ENCODE measurements at places on chromosomes 3 and 15. TPM values are rescaled to one million over a fixed set of nuclear protein-coding genes. Genes with fewer than 3 reads are reported as not detected.

Gene STRA6
- not detected for total RNA-seq

Gene CIB1
- 183 TPM for total RNA-seq

Gene GNAT1
- total RNA-seq: 0.10 TPM

Gene SST
- total RNA-seq: not detected

Gene PLA2G4F
- not detected for total RNA-seq

Gene CYP1A2
- total RNA-seq: not detected

Gene CYP8B1
- not detected for total RNA-seq

Gene P2RY12
- total RNA-seq: 19.8 TPM

Gene TMEM40
- 2.8 TPM for total RNA-seq

GRCh38 chr15:70409388-70409787, 311.7 kb upstream of the TLE3 start:
- peaks cover 6% of the 10 kb centered on the region for H3K27me3 ChIP-seq
- no peak overlapping the region for H3K4me3 ChIP-seq
- no peak for DNase-seq
- peaks cover 7% of the 10 kb centered on the region for H3K4me1 ChIP-seq
- H3K27ac ChIP-seq: no peak overlapping the region

- H3K36me3 ChIP-seq: no peaks in the 10 kb centered on the region
- DNase-seq: no peak
- H3K27me3 ChIP-seq: peaks cover 5% of the 10 kb centered on the region
- H3K4me1 ChIP-seq: peaks cover 16% of the 10 kb centered on the region
- no peak overlapping the region for H3K27ac ChIP-seq
- no peak overlapping the region for H3K4me3 ChIP-seq
Observed at GRCh38 chr3:16808393-16809107, 76.2 kb upstream of the PLCL2 start.

- H3K36me3 ChIP-seq: peaks cover 6% of the 10 kb centered on the region
- H3K4me1 ChIP-seq: peaks cover 8% of the 10 kb centered on the region
- H3K27ac ChIP-seq: peak overlapping the region; percentile 32
- DNase-seq: no peak
- peaks cover 24% of the 10 kb centered on the region for H3K27me3 ChIP-seq
- H3K4me3 ChIP-seq: no peak overlapping the region
Observed at GRCh38 chr3:40971191-40972168, 227.8 kb upstream of the CTNNB1 start.

DNA sequence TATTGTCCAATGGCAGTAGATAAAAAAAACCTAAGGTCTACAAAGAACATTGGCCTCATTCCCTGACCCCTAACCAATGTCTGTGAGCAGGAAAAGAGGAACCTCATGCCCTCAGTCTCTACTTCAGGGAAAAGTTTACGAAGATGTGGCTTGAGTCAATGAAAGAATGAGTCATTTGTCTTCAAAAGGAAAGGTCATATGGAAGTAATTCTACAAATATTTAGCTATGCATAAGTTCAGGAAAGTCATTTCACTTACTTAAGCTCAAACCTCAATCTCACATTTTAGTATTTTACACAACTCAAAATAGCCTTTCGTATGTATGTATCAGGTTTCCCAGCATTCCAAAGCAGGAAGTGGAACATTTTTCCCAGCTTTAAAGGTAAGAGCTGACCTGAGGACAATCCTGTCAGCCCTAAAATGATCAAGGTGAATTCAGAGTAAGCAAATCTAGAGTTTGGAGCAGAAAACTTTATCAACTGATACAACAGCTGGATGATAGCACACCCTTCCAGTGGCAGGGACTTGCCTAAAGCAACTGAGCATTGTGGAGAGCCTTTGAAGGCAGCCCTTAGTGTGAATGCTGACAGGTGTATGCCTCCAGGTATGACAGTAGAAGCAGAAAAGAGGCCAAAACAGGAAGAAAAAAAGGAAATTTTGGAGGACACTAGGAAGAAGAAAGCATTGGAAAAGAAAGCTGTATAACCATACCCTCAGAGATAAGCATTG, 53.9 kb upstream of the ACKR4 start:
- no peak for DNase-seq
- peaks cover 4% of the 10 kb centered on the region for H3K36me3 ChIP-seq
- peak overlapping the region; percentile 19 for H3K27ac ChIP-seq
- no peak overlapping the region for H3K4me3 ChIP-seq
- no peaks in the 10 kb centered on the region for H3K27me3 ChIP-seq

- H3K36me3 ChIP-seq: peaks cover 15% of the 10 kb centered on the region
- H3K4me1 ChIP-seq: peaks cover 41% of the 10 kb centered on the region
- DNase-seq: no peak
- no peaks in the 10 kb centered on the region for H3K27me3 ChIP-seq
Observed at GRCh38 chr3:186789554-186790260, 6.3 kb downstream of the EIF4A2 start.

GRCh38 chr3:104347291-104347690, 1019.4 kb upstream of the ALCAM start:
- H3K4me1 ChIP-seq: no peaks in the 10 kb centered on the region
- no peak overlapping the region for H3K27ac ChIP-seq
- H3K36me3 ChIP-seq: no peaks in the 10 kb centered on the region

- no peaks in the 10 kb centered on the region for H3K36me3 ChIP-seq
- DNase-seq: no peak
- no peak overlapping the region for H3K4me3 ChIP-seq
- H3K27me3 ChIP-seq: no peaks in the 10 kb centered on the region
- H3K4me1 ChIP-seq: no peaks in the 10 kb centered on the region
Observed at GRCh38 chr3:90132197-90132596, 1024.8 kb downstream of the EPHA3 start.

DNA sequence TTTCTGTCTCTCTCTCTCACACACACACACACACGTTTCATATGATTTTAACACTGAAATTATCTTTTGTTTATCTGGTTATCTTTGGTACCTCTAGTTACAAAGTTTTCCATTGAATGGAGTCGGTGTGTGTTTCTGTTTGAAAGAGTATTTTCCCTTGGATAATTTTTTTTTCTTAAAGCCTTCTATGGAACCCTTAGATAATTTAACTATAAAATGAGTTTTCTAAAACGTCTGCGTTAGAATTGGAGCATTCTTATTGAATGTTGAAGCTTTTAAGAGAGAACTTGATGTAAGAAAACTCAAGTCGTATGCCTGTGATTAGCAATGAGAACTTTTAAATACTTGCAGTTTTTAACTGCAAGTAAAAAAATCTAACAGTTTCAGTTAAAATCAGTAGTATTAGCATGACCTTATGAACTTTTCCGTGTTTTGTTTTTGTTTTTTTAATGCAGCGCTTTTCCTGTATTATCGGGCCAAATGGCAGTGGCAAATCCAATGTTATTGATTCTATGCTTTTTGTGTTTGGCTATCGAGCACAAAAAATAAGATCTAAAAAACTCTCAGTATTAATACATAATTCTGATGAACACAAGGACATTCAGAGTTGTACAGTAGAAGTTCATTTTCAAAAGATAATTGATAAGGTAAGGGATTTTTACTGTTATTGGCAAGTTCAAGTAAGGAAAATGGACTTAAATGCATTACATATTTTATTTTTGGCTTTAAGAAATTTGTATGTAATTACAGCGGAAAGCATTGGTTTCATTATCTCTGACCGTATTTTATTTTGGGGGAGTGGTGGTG, 3.0 kb downstream of the SMC4 start:
- H3K4me1 ChIP-seq: peaks cover 28% of the 10 kb centered on the region
- peak overlapping the region; percentile 100 for H3K27ac ChIP-seq
- H3K4me3 ChIP-seq: peak overlapping the region; percentile 98
- DNase-seq: no peak
- peaks cover 3% of the 10 kb centered on the region for H3K36me3 ChIP-seq
- no peaks in the 10 kb centered on the region for H3K27me3 ChIP-seq

DNA sequence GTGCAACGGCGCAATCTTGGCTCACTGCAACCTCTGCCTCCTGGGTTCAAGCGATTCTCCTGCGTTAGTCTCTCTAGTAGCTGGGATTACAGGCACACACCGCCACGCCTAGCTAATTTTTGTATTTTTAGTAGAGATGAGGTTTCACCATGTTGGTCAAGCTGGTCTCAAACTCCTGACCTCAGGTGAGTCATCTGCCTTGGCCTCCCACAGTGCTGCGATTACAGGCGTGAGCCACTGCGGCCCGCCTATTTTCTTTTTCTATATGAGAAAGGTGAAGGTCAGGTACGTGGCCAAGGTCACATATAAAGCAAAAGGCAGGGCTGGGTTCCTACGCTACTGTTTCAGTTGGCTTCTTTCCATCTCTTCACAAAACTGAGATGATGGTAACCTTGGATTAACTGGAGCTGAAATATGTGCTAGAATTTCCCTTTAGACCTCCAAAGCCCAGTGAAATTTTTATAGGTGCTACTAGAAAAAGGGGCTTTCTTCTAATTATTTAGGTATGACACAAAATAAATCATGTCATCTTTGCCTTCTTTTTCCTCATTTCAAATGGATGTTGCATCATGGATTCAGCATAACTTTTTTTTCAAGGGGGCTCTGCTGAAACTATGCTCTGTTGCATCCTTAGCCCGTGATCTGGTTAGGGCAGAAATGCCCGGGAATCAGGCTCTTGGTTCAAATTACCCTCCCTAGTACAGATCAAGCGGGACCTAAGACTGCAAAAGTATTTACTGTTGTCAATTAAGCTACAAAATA, 68.5 kb downstream of the MYO1E start:
- H3K27me3 ChIP-seq: no peaks in the 10 kb centered on the region
- peaks cover 18% of the 10 kb centered on the region for H3K4me1 ChIP-seq
- no peak overlapping the region for H3K4me3 ChIP-seq

- H3K27me3 ChIP-seq: no peaks in the 10 kb centered on the region
- H3K4me3 ChIP-seq: peak within 1 kb of the TSS; percentile 98
- peak within 1 kb of the TSS; percentile 95 for H3K27ac ChIP-seq
- DNase-seq: peak; percentile 96
- peaks cover 4% of the 10 kb centered on the region for H3K36me3 ChIP-seq
Observed at GRCh38 chr3:52536369-52537164, at the start of gene UQCC5. Gene UQCC5 (plus strand): TSS chr3:52536605. CDS start chr3:52536756, 151 bp downstream.

GRCh38 chr3:69326855-69327300, 59.0 kb downstream of the FRMD4B start:
- H3K4me3 ChIP-seq: peak overlapping the region; percentile 78
- H3K4me1 ChIP-seq: peaks cover 14% of the 10 kb centered on the region
- H3K27me3 ChIP-seq: no peaks in the 10 kb centered on the region
- DNase-seq: no peak
- peaks cover 2% of the 10 kb centered on the region for H3K36me3 ChIP-seq
- peak overlapping the region; percentile 86 for H3K27ac ChIP-seq

DNA sequence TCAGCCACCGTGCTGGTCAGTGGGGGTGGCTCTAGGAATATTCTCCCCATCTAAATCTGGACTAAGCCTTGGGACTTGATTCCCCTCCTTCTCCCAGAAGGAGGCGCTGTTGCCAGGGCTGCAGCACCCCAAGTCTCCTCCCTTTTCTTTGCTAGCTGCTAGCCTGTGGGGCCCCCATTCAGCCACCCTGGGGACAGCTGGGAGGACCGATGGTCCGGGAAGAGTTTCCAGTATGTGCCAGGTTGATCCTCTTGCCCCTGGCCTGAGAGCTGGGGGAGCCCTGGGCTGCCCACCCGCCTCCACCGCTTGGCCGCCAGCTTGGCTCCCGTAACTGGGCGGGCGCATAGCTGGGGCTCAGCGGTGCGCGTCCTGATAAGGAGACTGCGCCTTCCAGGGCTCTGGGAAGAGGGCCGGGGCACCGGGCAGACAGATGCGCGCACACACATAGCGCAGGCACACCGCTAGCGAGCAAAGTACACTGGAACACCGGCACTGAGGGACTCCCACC, 4.2 kb downstream of the SMAD6 start:
- no peak overlapping the region for H3K4me3 ChIP-seq
- peaks cover 25% of the 10 kb centered on the region for H3K27me3 ChIP-seq
- DNase-seq: no peak
- H3K4me1 ChIP-seq: peaks cover 9% of the 10 kb centered on the region
- H3K27ac ChIP-seq: no peak overlapping the region
- no peaks in the 10 kb centered on the region for H3K36me3 ChIP-seq

GRCh38 chr3:46406788-46407611, at the start of the genes CCR5AS and CCRL2:
Gene CCR5AS (minus strand): TSS chr3:46407066.
Gene CCRL2 (plus strand): TSS chr3:46407259. CDS start chr3:46408080, 821 bp downstream.
- no peaks in the 10 kb centered on the region for H3K36me3 ChIP-seq
- H3K27ac ChIP-seq: peak within 1 kb of the TSS; percentile 72
- peaks cover 26% of the 10 kb centered on the region for H3K27me3 ChIP-seq
- no peak for DNase-seq
- peaks cover 6% of the 10 kb centered on the region for H3K4me1 ChIP-seq
- H3K4me3 ChIP-seq: peak within 1 kb of the TSS; percentile 69

- no peak overlapping the region for H3K27ac ChIP-seq
- DNase-seq: no peak
- no peaks in the 10 kb centered on the region for H3K36me3 ChIP-seq
- H3K4me1 ChIP-seq: no peaks in the 10 kb centered on the region
- no peak overlapping the region for H3K4me3 ChIP-seq
- peaks cover 10% of the 10 kb centered on the region for H3K27me3 ChIP-seq
Observed at GRCh38 chr15:26766262-26766661, 6.6 kb downstream of the GABRB3 start.

DNA sequence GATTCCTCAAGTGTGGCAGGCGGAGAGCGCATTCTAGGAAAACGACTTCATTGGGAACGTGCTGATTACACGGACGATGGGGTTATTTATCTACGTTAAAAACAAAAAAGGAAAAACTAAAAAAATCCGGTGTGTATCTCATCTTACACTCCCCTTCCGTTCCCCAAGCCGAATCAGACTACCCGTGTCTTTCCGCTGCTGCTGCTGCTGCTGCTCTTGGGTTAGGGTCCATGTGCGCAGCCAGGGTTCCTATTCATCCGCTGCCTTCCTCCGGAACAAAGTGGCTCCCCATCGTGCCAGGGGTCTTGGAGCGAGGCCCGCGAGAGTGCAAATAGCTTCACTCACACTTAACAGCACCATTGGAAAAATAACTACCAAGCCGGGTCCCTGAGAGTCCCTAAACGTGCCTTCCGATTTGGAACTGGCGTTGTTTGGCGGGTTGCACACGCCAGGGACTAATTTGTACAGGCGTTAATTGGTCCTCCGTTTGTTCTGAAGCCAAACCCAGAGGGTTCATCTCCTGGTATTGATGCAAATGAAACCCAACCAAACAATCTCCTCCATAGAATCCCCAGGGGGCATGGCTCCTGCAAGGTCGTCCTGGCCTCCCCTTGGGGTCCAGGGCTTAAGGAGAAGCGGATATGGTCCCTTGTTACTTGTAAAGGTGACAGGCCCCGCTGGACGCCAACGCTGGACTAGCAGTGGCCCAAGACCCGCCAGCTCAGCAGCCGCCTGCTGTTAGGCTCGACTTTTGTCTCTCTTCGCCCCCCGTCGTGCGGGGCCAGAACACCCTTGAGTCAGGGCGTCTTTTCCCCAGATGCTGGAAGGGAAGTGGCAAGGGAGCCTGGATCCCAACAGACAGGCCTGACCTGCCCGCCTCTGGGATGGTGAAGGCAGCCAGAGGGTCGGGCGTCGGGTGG, 11.0 kb upstream of the ONECUT1 start:
- peak overlapping the region; percentile 72 for H3K27ac ChIP-seq
- H3K4me3 ChIP-seq: peak overlapping the region; percentile 4
- DNase-seq: no peak
- peaks cover 18% of the 10 kb centered on the region for H3K4me1 ChIP-seq

DNA sequence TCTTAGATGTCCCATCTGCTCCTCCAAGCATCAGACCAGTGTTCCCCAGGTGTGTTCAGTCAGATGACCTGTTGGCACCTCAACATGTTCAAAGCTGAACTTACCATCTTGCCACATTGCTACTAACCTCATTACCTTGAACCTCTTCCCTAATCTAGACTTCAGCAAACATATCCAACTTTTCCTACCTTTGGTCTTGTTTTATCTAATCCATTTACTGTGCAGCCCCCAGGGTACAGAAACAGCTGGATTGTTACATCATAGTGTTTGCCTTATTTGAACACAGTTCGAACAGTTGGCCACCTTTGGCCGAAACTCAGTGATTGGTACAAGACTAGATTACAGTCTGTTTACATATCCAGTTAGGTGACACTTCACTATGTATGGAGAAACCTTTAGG, 36.1 kb upstream of the MCF2L2 start:
- H3K27me3 ChIP-seq: peaks cover 5% of the 10 kb centered on the region
- H3K4me1 ChIP-seq: peaks cover 6% of the 10 kb centered on the region
- H3K27ac ChIP-seq: peak overlapping the region; percentile 51
- peaks cover 3% of the 10 kb centered on the region for H3K36me3 ChIP-seq

All from T-helper 17 cell (primary cell).